ENCODE measurements at places on chromosomes 16 and 17.

GRCh38 chr16:86252596-86252995 is 257.7 kb upstream of the FOXF1 start:
- DNase-seq, result peak; percentile 15

DNA sequence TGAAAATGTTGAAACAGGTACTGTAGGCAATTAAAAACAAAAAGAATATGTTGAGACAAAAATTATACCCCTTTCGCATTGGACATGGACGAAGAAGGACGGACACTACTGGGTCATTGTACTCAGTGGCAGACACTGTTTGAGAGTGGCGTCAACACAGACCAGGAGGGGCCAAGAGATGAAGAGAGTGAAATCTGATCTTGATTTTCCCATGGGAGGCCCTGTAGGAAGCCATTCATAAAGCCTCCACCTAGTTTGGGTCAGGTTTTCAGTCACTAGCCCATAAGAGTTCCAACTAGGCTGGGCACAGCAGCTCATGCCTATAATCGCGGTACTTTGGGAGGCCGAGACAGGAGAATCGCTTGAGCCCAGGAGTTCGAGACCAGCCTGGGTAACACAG is 23.6 kb upstream of the SMURF2 start:
- DNase-seq, result no peak

DNA sequence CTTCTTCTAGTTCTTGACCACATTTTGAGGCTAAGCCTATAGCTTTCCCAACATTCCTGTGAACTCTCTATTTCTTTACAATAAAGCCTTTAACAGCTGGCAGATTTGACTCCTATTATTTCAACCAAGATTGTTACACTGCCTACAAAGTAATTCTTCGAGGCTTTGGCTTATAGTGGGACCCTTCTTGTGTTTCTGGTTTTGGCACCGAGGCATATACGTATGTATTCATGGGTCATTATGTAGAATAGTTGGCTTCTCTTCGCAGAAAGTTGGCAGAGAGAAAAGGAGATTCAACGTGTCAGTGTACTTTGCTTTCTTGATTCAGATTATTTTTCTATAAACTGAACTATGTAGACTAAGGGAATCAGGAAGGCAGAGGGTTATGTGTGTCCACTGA is 102.2 kb downstream of the ABCA8 start:
- DNase-seq, result no peak

DNA sequence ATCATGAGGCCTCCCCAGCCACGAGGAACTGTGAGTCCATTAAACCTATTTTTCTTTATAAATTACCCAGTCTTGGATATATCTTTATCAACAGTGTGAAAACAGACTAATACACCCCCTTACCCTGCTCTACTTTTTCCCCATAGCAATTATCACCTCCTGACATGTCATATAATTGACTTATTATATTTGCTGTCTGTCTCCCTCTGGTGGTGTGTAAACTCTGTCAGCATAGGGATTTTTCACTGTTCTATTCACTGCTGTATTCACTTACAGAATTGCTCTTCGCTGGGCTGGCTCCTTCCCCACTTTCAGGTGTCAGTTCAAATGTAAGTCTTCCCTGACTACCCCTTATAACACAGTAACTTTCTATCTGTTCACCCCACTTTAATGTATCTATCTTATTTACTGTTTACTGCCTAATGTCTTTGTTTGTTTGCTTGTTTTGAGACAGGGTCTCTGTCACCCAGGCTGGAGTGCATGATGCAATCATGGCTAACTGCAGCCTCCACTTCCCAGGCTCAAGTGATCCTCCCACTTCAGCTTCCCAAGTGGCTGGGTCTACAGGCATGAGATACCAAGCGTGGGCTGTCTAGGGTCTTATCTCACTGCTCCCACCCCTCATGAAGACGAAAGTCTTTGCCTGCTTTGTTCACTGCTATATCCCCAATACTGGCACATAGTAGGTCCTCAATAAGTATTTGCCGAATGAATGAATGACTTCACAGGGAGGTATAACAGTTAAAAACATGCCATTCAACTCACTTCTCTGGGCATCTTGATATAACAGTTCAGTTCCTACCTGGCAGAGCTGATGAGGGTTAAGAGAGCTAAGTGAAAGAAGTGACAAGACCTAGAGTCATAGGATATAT is 52.4 kb upstream of the CDH3 start:
- DNase-seq, result no peak

DNA sequence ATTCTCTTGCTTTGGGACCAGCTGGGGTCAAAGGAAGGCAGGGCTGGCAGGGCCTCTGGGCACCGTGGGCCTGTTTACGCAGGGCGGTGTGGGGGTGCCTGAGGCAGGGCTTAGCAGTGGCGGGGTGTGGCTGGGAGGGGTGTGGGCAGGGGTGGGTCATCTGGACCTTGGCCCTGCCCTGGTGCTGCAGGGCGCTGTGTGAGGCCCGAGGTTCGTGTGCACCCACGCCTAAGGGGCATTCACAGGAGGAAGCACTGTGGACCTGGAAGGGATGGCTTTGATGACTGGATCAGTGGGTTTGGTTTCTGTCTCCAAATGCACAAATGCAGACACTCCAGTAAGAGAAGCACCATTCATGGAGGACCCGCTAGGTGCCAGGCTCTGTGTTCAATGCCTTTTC is 37.3 kb downstream of the BCO1 start:
- DNase-seq, result no peak

DNA sequence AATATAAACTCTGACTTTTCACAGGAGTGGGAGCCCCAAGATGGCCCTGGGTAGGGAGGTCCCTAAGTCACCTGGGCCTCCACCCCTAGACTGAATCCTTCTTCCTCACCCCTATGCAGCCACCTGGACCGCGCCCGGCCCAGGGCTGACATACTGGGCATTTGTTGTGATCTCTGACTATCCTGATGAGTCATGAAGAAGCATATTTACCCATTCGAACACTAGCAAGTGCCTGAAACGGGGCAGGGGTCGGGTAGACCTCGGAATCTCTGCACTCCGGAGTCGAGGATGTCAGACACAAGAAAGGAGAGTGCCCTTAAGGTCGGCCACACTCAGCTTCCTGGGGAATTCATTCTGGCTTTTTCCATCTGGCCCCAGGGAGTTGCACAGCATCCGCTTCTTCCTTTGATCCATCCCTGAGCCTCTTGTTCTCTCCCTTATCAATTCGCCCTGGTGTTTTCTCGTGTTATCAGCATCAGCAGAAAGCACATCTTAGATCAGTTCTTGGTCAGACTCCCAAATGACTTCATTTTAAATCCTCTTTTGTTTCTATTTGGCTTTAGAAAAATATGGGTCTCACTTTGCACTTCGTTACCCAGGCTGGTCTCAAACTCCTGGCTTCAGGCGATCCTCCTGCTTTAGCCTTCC is 10.4 kb downstream of the METTL22 start:
- no peak for DNase-seq

DNA sequence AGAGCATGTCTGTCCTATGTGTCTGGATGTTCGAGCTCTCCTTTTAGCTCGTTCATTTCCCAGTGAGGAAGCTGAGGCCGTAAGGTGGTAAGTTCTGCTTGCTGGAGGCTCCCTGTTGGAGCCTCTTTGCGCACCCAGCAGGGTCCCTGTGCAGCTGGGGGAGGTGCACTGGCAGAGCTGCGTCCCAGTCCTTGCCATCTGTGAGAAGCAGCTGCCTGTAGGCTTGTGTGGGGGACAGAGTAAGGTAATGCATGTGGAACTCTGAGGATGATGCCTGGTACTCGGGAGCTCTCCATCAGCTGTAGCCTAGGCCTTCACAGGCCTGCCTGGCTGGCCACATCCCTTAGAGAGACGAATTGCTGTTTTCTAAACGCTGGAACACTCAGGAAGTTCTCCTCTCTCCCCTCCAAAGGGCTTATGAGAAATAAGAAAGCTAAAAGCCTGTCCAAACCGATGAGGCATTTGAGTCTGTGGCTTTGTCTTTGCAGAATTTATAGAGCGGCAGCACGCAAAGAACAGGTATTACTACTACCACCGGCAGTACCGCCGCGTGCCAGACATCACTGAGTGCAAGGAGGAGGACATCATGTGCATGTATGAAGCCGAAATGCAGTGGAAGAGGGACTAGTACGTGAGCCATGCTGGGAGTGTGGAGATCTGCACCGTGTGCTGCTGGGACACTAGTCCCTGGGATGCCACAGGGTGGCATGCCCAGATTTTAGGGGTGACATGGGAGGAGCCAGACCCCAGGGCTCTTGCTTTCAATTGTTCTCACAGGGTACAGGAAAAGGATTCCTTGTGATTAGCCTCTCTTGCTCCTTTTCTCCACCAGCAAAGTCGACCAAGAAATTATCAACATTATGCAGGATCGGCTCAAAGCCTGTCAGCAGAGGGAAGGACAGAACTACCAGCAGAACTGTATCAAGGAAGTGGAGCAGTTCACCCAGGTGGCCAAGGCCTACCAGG is 1.6 kb downstream of the NDUFB10 start:
- DNase-seq, result peak; percentile 42

- DNase-seq, result no peak
These were observed 12.3 kb downstream of the ENPP7 start for GRCh38 chr17:79742951-79743476.

- DNase-seq, result no peak
These were observed 5.3 kb downstream of the CTNS start for GRCh38 chr17:3641717-3642486.

DNA sequence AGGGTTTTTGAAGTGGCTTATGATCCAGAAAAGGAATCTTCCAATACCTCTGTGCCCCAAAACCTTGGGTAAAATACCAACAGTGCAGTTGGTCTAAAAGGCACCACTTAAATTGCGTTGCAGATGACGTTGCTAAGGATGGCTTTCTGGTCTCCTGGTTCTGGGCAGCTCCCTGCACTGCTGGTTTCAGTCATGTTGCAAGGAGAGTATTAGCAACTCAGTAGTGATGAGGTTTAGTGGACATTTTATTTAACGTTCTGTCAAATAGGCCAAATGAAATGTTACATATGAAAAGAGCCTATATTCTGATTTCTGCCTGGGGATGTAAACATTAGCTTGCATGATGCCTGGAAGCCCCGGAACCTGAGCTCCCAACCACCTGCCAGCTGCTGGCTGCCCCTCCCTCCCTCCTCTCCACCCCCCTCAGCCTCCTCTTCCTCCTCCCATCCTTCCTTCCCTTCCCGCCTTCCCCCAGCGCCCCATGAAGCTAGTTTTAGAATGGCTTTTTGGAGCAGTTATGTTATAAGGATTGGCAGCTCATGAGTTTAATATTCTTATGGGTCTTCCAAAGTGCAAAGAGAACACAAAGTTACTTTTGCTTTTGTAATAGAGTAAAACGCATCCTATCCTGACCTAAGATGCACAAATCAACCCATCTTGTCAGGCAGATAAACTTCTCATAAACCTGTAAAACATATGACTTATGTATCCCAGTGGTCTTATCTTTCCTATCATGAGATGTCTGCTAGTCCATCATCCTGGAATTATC is 20.7 kb downstream of the CD7 start:
- no peak for DNase-seq

DNA sequence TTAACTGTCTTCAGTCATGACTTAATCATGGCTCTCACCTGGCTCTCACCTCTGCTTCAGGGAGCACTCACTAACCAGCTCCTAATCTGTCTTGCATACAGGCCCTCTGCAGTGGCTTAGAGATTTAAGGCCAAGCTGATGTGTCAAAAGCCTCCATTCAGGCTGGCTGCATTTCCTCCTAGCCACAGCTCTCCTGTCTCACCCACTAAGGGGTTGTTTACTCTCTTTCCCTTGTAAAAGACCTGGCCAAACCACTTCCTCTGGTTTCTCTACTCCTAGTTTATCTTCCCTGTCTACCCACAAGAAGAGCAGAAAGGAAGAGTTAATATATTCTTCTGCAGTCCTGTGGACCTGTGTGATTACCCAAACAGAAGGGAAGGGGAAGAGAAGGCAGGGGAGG is 9.3 kb upstream of the ASIC2 start:
- DNase-seq, result no peak

GRCh38 chr17:57750895-57751294 is 5.8 kb upstream of the CCDC182 start:
- DNase-seq, result no peak

DNA sequence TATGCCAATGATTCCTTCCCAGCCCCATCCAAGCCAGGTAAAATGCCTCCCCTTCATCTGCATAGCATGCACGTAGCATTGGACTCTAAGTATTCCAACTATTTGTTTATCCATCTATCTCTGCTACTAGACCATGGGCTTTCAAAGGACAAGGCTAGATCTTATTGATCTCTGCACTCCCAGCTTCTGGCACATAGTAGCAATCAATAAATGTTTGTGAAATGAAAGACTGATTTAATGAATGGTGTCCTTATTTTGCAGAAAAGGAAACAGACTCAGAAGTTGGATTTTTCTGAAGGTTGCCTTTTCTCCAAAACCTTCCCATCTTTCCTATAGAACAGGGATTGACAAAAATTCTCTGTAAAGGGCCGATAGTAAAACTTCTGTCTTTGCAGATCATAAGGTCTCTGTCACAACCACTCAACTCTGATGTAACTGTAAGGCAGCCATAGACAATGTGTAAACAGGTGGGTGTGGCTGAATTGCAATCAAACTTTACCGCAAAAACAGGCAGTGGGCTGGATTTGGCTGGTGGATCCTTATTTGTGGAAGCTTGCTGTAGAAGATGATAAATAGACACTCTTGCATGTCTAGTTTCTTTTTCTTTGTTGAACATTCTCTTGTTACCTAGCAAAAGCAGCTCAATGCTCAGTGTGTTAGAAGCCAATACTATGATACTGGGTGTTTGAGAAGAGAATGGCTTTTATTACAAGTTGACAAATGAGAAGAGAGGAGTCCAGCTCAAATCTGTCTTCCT is 7.6 kb upstream of the CMTR2 start:
- no peak for DNase-seq

Measured in HFFc6 (cell line).